IPS DF 6.9 (cell line): ENCODE measurements at places on chromosomes 4 and X.

- no peak for DNase-seq
Measured at GRCh38 chr4:5893004-5893580, at the start of gene CRMP1. TSS of gene CRMP1 (minus strand) at chr4:5893086. CDS start at chr4:5892969, 117 bp downstream.

- no peak for DNase-seq
Measured at GRCh38 chr4:107991945-107992630, 2.4 kb downstream of the HADH start.

- no peak for DNase-seq
Measured at GRCh38 chr4:122858705-122859104, 32.1 kb downstream of the FGF2 start.

- DNase-seq, result no peak
Measured at GRCh38 chr4:113901994-113902787, 77.3 kb downstream of the ARSJ start.

DNA sequence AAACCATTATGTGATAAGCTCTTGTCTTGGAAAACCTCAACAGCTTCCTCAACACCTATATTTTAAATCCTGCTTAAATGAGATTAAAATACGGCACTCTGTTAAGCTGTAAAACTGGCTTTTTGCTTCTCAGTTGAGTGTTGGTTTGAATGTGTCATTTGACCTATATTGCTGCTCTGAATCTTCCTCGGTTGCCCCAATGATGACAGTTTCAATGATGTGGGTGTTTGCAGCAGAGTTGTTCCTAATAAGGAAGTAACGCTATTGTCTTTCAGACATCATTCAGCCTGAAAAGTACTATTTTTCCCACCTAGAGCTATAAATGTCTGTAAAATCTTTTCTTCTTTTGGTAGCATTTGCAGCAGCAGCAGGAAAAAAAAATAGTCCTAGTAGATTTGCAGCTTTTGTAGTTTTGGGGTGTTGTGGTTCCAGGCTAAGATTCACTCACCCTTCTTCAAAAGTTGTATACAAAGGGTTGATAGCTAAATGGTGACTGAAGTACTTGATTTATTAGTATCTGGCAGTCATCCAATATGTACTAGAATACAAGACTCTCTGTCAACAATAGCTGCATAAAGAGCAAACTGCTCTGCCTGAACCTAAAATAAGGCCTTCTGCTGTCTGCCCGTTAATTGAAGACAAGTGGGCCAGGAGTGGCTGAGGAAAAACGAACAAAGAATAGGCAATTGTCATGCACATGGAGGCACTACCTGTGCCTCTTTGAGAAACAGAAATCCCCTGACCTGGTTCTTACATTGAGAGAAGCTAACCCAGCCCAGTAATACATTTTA is 333.1 kb downstream of the IL1RAPL1 start:
- no peak for DNase-seq

DNA sequence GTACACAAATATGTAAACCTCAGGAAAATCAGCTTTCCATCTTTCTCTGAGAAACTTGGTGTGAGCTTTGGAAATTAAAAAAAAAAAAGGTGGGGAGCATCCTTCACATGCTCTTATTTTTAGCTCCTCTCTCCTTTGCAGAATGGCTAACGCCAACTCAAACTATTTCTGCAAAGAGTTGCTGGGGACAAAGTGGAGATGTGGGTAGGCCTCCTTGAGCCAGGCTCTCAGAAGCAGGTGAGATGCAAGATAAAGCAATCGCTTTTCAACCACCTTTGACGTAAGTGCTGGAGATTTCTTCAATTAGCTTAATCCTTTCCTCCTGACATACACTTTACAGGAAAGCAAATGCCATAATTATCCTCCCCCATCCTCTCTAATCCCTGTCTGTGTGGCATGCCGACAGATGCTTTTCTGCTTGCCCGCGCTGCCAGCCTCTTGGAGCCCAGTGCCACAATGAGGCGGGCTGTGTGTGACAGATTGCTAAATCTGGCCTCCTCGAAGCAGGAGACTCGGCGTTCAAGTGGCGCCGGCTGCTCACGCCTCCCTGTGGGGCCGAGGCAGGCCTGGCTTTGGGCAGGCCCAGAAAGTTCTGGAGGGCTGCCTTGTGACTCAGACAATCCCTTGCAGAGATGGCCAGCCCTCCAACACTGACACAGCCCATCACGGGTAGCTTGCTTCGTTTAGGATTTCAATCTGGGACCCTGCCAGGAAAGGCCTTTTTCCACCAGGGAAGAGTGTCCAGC is 64.9 kb upstream of the SOD3 start:
- no peak for DNase-seq

DNA sequence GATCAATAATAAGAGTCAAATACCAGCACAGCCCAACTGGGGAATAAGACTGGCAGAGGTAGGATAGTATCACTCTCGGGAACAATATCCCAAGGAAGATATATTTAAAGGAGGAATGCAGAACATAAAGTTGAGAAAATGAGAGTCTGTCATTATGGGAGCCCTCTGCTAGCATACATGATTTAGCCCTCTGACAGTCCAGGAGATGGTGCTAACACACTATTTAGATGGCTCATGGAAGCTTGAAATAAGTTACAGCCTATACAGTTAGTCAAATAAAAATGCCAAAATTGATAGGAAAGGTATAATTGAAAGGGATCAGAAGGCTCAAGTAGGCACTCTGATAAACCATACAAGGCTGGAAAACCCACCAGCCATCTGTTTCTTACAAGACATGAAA is 201.0 kb upstream of the NEIL3 start:
- no peak for DNase-seq

- no peak for DNase-seq
Measured at GRCh38 chr4:171765514-171765913, 47.7 kb upstream of the GALNTL6 start.

DNA sequence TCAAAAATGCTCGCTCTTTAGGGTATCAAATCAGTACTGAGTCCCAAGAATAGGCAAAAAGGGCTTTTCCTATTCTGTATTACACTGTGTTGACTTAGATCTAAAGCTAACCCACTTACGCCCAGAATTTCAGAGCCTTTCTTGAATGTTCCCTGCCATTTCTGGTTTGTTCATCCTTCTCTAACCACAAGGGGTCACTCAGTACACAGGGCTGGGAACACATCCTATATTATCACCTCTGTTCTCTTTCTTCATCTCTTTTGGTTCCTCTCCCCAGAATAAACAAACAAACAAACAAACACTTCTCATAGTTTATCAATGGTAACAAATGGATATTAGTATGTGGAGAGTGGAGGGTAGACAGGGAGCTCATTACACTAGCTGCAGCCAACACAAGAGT is 25.5 kb upstream of the MORC4 start:
- peak; percentile 4 for DNase-seq

- DNase-seq, result no peak
Measured at GRCh38 chr4:184732126-184732525, 1.8 kb downstream of the CENPU start.

- no peak for DNase-seq
Measured at GRCh38 chr4:151744614-151745013, 16.2 kb downstream of the GATB start.

DNA sequence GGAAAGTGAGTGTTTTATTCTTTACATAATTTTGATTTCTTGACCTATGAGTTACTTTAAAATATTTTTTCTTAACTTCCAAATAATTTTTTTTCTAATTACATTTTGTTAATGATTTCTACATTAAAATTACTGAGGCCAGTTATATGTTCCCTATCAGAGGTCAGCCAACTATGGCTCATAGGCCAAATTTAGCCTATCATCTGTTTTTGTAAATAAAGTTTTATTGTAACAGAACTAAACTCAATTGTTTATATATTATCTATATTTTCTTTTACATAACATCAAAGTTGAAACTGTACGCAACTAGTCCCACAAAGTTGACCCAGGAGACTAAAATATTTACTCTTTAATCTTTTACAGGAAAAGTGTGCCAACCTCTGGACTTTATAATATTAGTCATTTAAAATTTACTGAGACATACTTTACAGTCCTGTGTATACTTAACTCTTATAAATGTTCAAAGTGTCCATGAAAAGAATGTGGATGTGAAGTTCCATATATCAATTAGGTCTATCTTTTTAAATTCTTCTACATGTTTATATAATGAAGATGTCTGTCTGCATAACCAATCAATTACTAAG is 26.2 kb downstream of the ASB5 start:
- no peak for DNase-seq

DNA sequence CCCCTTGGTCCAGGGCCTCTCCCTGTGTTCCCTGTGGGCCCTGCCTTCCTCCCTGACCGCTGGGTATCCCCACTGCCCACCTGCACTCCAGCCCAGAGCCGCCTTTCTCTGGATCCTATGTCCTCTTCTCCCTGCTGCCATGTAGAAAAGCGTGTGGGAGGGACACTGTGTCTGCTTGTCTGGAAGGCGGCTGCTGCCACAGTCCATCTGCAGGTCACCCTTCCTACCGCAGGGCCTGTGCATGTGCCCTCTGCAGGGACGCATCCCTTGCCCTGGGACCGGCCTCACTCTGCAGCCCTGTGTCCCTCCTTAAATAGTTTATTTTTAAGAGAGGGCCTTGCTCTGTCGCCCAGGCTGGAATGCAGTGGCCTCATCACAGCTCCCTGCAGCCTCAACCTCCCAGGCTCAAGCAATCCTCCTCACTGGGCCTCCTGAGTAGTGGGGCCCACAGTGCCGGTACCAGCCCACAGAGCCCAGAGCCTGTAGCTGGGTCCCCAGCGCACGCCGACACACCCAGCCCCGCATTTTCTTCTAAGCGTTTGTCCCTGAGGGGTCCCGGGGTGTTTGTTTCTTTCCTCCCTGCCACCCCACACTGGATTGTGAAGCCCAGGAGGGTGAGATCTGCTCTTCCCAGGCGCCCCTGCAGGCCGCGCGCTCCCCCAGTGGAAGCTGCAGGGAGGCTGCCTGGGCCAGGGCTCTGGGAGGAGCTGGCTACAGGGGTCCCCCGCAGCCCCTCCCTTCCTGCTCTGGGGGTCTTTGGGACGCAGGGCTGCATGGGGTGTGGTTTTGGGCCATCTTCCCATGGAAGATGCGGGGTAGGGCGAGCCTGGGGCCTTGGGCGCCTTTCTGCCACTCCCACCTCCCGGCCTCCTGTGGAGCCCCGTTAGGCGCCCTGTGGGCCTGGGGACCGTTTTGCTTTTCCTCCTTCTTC is 12.8 kb upstream of the NAT8L start:
- no peak for DNase-seq

DNA sequence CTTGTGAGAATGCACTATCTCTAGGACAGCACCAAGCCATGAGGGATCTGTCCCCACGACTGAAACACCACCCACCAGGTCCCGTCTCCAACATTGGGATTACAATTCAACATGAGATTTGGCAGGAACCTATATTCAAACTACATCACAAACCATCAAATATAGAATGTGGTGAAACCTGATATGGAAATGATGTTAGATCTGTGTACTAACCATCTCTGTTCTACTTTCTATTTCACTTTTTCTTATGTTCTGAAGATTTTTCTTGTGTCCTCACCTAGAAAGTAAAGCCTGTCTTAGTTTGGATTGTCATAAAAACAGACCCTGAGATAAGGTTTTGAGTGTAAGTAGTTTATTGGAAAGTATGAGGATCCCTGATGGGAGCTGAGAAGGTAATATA is 37.8 kb upstream of the TACR3 start:
- no peak for DNase-seq

- peak; percentile 45 for DNase-seq
Measured at GRCh38 chr4:2222838-2223237, 19.1 kb downstream of the HAUS3 start.

GRCh38 chrX:154696676-154697045 is 43.3 kb upstream of the CTAG2 start:
- DNase-seq, result no peak

GRCh38 chrX:120604361-120604782 is 471 bp downstream of the MCTS1 start:
- DNase-seq, result no peak

GRCh38 chr4:113435893-113436292 is 325.6 kb downstream of the CAMK2D start:
- no peak for DNase-seq

- no peak for DNase-seq
Measured at GRCh38 chr4:41334182-41334581, 77.5 kb downstream of the UCHL1 start.

GRCh38 chrX:46446727-46447378 is 98.4 kb downstream of the ZNF674 start:
- DNase-seq, result peak; percentile 63

GRCh38 chr4:61446941-61447340 is 246.8 kb downstream of the ADGRL3 start:
- no peak for DNase-seq

DNA sequence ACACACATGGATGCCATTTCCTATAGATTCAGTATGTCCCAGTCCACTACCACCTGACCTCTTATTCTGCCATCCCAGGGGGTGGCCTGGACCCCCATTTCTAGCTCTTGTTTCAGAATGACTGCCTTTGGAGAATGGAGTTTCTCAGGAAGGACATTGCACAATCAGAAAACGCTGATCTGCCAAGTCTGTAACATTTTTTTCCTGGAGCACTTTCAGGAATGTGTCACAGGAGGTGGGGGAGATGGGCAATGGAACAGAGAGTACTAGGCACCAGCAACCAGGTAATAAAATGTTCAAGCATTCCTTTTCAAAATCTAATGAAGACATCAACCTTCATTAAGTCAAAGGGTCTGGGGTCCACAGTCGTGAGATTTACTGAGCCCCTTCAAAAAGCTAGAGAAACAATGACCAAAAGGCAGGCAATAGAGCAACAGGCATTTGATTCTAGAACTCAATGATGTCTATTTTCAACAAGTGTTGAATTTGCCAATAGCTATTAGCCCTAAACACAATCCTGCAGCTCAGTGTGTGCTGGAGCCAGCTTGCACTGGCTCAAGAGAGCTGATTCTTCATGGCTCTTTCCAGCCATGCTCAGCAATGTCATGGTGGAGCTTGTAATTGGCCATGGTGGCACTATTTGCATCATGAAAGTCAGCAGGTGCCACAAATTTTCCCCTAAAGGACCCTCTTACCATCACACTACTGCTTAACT is 87.1 kb downstream of the KDR start:
- DNase-seq, result no peak

GRCh38 chr4:106695501-106696262 is 327.1 kb upstream of the GIMD1 start:
- no peak for DNase-seq

DNA sequence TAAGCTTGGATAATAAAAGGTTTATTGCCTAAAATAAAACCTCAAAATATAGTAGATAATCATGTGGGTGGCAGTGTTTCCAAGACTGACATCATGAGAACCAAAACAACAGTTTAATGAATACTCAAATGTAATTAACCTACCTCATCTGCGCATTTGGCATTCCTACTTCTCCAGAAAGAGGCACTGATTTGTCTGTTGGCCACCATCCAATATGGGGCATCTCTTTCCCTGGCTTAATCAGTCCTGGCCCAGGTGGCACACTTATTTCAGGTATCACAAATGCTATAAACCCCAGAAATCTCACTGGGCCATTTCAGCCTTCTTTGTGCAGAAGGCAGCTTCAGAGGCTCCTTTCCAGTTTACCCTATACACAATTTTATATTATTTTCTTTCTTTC is 192.2 kb downstream of the COMMD8 start:
- no peak for DNase-seq

GRCh38 chr4:150769248-150769647 is 187.3 kb downstream of the MAB21L2 start:
- DNase-seq, result no peak
